ENCODE measurements at places on chromosomes 7 and 10. TPM values are rescaled to one million over a fixed set of nuclear protein-coding genes. Genes with fewer than 3 reads are reported as not detected.

DNA sequence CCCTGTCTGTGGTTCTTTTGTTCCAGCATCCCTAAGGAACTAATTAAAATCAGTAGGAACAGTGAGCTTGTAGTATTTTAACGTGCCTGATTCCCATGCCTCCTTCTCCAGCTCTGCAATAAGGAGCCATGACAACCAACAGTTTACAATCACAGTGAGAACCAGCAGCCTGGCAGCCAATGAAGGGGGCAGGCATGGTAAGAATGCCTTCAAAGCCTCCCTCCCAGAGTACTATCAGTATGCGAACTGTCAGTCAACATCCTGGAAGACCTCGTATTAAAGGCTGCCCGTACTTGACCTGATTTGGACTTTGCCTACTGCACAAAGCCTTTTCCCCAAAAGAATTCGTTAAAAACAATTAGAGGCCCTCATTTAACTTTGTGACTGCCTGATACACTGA, 7.7 kb downstream of the ZPBP start:
- no peaks in the 10 kb centered on the region for H3K27me3 ChIP-seq
- DNase-seq: no peak
- H3K4me1 ChIP-seq: no peaks in the 10 kb centered on the region
- H3K27ac ChIP-seq: no peak overlapping the region

DNA sequence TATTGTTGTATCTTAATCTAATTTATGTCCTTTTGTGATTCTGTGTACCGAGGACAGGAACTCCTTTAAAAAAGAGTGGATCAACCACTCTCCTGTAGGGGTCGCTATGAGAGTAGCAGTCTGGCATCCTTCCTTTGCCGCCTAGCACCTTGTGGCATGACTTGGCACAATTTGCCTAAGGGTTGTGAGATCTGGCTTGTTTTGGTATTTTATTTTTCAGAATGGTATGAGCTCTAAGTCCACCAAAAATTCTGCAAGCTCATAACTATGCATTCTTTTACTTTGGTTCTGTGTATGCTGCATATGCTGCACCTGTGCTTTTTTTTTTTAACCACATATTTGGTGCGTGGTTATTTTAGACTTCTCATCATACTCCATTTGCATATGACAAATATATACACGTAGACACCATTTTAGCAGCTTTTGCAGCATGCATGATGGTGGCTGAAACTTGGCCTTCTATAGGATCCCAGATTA, 112.8 kb downstream of the CDK14 start:
- no peaks in the 10 kb centered on the region for H3K27me3 ChIP-seq
- peaks cover 2% of the 10 kb centered on the region for H3K4me1 ChIP-seq
- H3K27ac ChIP-seq: no peak overlapping the region
- H3K4me3 ChIP-seq: no peak overlapping the region
- no peak for DNase-seq
- H3K36me3 ChIP-seq: no peaks in the 10 kb centered on the region

DNA sequence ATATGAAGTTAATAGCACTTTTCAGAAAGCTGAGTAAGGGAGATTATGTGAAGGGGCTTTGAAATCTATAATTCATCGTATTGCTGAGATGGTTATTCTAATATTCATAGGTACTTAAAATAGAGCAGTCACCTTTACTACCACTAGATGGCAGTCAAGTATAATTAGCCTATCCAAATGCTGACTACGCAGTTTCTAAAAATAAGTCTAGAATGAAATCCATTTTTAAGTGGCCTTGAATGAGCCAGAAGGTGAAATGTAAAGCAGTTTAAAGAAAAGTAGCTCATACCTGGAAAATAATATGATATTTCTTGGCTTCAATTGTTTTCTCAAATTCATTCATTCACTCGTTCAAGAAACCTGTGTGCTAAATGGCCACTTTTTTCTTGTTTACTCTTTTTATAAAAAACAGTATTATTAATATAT, 1277.1 kb downstream of the GATA3 start:
- peaks cover 31% of the 10 kb centered on the region for H3K27me3 ChIP-seq
- no peaks in the 10 kb centered on the region for H3K36me3 ChIP-seq
- no peak overlapping the region for H3K4me3 ChIP-seq
- H3K27ac ChIP-seq: no peak overlapping the region
- no peaks in the 10 kb centered on the region for H3K4me1 ChIP-seq

DNA sequence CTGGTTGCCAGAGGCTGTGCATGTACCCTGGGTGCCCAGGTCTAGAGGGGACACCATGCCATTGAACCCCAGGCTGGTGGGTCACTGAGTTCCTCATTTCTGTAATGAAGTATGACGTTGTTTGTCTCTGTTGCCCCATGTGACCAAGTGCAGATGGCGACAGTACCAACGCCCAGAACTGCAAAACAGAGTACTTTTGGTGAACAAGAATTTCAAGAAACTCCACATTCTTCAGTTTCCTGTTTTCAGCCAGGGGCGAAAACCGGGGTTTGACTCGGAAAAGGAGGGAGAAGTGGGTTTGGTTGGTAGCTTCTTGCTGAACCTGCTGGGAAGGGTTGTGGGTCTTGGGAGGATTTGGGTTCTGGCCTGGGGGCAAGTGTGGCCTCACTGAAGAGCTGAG, 18.2 kb downstream of the CYP17A1 start:
- H3K36me3 ChIP-seq: no peaks in the 10 kb centered on the region
- no peaks in the 10 kb centered on the region for H3K27me3 ChIP-seq
- H3K4me3 ChIP-seq: no peak overlapping the region

Gene SLC29A4
- total RNA-seq: 1.6 TPM

Gene RPEL1
- 0.10 TPM for total RNA-seq

- no peak overlapping the region for H3K27ac ChIP-seq
- H3K36me3 ChIP-seq: no peaks in the 10 kb centered on the region
- peaks cover 3% of the 10 kb centered on the region for H3K4me1 ChIP-seq
- no peak for DNase-seq
- peaks cover 8% of the 10 kb centered on the region for H3K27me3 ChIP-seq
These were observed 136.0 kb downstream of the EPC1 start for GRCh38 chr10:32211046-32211363.

Gene ADAM8
- total RNA-seq: 34.7 TPM

DNA sequence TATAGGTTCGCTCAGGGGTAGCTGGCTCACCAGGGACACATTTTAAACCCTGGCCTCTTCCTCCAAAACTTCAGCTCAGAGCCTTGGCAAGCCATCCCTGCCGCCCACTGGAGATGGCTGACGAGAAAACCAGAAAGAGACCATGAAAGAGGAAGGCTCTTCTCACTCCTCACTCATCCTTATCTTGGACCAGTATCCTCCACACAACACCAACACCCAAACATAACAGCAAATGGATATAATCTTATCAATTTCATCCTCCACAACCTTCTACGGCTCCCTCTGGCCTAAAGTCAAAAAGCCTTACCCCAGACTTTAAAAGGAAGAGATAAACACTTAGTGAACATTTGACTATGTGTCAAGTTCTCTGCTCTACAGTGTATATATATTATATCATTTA, 26.9 kb downstream of the DLG5 start:
- H3K4me3 ChIP-seq: no peak overlapping the region
- no peaks in the 10 kb centered on the region for H3K4me1 ChIP-seq
- H3K27me3 ChIP-seq: no peaks in the 10 kb centered on the region
- no peak overlapping the region for H3K27ac ChIP-seq
- no peak for DNase-seq

GRCh38 chr7:150800581-150801241, at the start of gene TMEM176A:
Gene TMEM176A, plus strand, starts transcription at chr7:150800769. Its CDS starts 782 bp downstream, at chr7:150801551.
- H3K27me3 ChIP-seq: peaks cover 59% of the 10 kb centered on the region
- H3K4me1 ChIP-seq: peaks cover 1% of the 10 kb centered on the region
- peak within 1 kb of the TSS; percentile 38 for H3K4me3 ChIP-seq
- no peak within 1 kb of the TSS for H3K27ac ChIP-seq
- peak; percentile 4 for DNase-seq

GRCh38 chr10:34732926-34733325, 82.2 kb downstream of the PARD3 start:
- H3K27me3 ChIP-seq: peaks cover 10% of the 10 kb centered on the region
- H3K36me3 ChIP-seq: no peaks in the 10 kb centered on the region
- H3K4me3 ChIP-seq: no peak overlapping the region
- no peak for DNase-seq
- H3K4me1 ChIP-seq: no peaks in the 10 kb centered on the region
- no peak overlapping the region for H3K27ac ChIP-seq

Gene SEM1
- 35.9 TPM for total RNA-seq

- peak; percentile 80 for DNase-seq
- H3K27me3 ChIP-seq: no peaks in the 10 kb centered on the region
- no peak overlapping the region for H3K27ac ChIP-seq
- H3K4me1 ChIP-seq: peaks cover 14% of the 10 kb centered on the region
- no peaks in the 10 kb centered on the region for H3K36me3 ChIP-seq
- no peak overlapping the region for H3K4me3 ChIP-seq
These were observed 46.6 kb downstream of the PWWP2B start for GRCh38 chr10:132443605-132443982.

DNA sequence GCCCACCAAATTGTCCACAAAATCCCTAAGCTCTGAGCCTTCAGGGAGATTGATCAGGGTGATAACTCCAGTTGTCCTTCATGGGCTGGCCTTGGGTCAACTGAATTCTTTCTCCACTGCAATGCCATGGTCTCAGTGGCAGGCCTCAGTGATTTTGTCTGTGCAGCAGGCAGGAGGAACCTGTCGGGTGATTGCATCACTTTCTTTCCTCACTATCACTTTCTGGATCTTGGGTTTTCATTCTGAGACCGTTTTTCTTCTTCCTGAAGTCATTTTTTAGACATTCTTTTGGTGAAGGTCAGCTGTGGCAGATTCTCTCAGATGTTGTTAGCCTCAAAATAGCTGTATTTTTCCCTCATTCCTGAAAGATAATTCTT, 28.8 kb upstream of the LCOR start:
- DNase-seq: no peak
- H3K27ac ChIP-seq: no peak overlapping the region
- no peaks in the 10 kb centered on the region for H3K36me3 ChIP-seq
- peaks cover 5% of the 10 kb centered on the region for H3K4me1 ChIP-seq

- H3K27ac ChIP-seq: no peak overlapping the region
- H3K4me1 ChIP-seq: no peaks in the 10 kb centered on the region
- DNase-seq: no peak
- H3K36me3 ChIP-seq: peaks cover 5% of the 10 kb centered on the region
- no peaks in the 10 kb centered on the region for H3K27me3 ChIP-seq
- H3K4me3 ChIP-seq: no peak overlapping the region
These were observed 43.5 kb downstream of the IDE start for GRCh38 chr10:92530421-92530820.

Measured in activated naive CD8-positive, alpha-beta T cell treated with anti-CD3 and anti-CD28 coated beads for 36 hours (primary cell).